ENCODE measurements at places on chromosomes 5 and 9. TPM values are rescaled to one million over a fixed set of nuclear protein-coding genes. Genes with fewer than 3 reads are reported as not detected.
A peak's percentile ranks its signal among the peaks of the same experiment; 100 is the strongest.

DNA sequence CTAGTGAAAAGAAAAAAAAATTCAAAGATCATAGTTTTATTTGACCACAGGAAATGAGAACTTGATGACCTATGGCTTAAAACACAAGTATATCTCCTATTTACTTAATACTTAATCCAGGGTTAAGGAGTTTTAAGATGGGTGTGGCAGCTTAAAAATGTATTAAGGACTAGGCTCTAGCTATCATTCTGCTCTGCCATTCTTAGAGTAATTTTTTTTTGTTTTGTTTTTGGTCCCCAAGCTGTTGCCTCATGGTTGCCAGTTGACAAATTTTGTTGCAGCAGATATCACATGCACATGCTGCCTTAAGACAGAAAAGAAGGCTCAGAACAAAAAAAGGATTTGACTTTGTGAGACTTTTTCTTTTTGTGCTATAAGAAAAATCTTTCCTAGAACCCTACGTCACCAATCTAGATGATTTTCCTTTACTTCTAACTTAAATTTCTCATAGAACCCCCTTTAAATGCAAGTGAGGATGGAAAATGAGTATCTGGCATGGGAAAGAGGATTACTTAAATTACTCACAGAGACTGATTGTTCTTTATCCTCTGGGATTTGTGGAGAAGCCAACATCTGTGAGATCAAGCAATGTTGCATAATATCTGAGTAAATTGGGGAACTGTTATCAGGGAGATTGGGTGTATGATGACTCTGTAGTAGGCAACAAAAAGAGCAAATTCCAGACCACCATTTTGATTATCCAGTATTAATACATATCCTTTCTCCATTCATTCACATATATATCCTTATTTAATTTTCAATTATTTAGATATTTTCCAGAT lies 364.7 kb upstream of the CD180 start:
- no peak for DNase-seq

GRCh38 chr9:124696101-124696500 lies 75.0 kb downstream of the NR6A1 start:
- DNase-seq, result peak; percentile 44

DNA sequence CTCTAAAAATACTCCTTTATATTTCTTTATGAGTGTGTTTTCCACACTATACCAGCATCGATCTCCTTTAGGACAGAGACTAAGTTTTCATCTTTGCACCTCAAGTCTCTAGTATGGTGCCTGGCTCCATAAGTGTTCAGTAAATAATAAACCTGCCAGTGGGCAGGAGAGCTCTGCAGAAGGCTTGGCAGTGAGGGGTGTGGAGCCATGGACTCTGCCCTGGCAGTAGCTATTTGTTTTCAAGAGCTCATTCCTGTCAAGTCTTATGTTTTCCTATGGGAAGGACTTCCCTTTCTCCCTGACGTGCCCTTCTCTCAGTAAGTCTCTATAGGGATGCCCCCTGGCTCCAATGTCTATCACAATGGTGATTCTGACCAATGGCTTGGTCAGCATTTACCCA lies 252.2 kb downstream of the PIK3R1 start:
- no peak for DNase-seq

- peak; percentile 67 for DNase-seq
Measured at GRCh38 chr9:87327575-87328125, 170.0 kb upstream of the DAPK1 start.

- peak; percentile 66 for DNase-seq
Measured at GRCh38 chr9:99340281-99340680, 118.2 kb downstream of the SEC61B start.

DNA sequence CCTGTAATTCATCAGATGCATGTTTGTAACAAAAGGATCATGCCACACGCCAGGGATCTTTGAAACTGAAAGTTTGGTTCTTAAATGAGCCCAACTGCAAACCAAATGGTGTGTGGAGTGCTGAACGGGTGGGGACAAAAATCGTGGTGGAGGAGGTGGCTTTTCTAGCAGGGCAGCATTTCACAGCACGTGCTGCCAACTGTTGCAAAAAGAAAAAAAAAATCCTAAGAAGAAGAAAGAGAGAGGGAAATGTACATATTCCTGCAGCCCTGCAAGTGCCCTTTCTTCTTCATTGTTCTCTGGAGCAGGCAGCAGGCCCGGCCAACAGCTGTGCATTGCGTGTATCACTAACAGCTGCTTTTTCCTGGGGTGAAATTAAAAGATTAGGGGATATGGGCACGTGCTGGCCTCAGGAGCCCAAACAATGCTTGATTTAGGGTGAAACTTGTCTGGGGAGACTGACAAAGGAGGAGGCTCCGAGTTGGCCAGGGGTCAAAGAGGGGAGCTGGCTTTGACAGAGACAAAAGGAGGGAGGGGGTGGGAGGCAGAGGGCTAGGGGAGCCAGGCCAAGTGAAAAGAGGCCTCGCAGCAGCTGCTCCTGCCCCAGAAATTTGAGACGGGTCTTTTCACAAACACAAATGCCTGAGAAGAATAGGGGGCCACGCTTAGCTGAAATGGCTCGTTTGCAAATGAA lies 73.0 kb downstream of the GADD45G start:
- DNase-seq, result no peak

DNA sequence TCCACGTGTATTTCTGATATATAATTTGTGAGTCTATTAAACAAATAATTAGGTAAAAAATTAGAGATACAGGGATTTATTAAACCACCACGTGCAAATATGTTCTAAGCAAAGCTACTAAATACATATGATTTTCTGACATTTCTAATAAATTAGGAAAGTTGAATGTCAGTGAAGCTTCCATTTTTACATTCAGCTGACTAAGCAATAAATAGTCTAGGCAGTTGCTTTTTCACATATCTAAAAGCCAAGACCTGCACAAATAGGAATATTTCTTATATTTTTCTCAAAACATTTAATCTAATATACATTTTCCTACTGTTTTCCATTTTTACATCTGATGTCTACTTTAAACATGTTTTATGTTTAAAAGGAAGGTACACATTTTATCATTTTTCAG lies 322.6 kb upstream of the EFNA5 start:
- DNase-seq, result no peak

DNA sequence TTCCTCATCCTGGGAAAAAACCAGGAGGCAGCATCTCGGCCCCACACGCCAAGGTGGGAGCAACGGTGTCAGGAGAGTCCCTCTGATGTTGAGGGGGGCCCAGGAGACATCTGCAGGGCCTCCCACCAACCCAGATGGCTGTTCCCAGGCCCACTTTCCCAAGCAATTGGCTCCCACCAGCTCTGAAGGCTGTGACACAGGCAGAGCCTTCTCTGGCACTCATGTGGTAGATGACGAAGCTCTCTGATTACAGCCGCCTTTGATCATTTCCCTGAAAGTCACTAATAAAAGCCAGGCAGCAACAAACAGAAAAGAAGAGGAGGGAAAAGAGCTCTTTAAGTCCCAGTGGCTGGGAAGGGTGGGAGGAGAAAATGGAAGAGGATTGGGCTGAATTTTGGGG lies 226.5 kb downstream of the CDK5RAP2 start:
- DNase-seq, result peak; percentile 67

- peak; percentile 42 for DNase-seq
Measured at GRCh38 chr9:4334410-4334813, 34.5 kb upstream of the GLIS3 start.

- no peak for DNase-seq
Measured at GRCh38 chr5:23026252-23027170, 173.4 kb upstream of the CDH12 start.

DNA sequence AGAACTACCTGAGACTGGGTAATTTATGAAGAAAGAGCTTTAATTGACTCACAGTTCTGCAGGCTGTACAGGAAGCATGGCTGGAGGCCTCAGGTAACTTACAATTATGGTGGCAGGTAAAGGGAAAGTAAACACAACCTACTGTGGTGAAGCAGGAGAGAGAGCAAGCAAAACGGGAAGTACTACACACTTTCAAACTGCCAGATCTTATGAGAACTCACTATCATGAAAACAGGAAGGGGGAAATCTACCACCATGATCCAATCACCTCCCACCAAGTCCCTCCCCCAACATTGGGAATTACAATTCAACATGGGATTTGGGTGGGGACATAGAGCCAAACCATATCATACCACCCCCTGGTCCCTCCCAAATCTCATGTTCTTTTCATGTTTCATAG lies 58.7 kb upstream of the GPR151 start:
- DNase-seq, result no peak

DNA sequence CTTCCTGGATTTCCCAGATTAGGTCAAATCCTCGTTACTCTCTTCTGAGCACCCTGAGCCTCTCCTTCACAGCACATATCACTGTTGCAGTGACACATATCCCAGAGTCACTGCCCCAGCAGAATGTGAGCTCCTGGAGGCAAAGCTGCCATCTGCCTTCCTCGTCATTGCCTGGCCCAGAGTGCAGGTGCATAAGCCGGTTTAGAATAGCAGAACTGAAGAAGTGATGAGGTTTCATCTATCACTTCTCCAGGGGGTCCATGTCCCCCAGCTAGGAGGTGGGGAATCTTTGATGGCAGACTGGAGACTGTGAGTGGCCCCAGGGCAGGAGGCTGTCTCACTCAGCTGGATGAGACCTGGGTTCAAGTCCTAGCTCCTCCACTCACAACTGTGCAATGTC lies 25.8 kb downstream of the NIPAL4 start:
- no peak for DNase-seq

DNA sequence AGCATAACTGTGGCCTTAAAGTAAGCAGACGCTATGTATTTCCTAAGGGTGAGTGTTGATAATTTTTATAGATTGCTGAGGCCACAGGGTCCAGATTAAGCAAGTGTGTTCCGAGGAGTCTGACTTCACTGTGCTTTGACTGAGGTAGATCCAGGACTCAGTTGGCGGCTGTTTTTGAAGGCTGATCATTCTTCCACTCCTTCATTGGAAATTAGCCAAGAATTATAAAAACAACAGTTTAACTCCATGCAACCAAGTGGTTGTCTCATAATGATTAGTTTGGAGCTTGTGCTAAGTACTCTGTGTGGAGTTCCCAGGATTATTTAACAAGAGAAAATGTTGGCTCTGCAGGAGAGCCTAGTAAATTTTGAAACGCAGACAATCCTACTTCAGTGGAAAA lies 19.1 kb downstream of the IQGAP2 start:
- DNase-seq, result no peak

- peak; percentile 72 for DNase-seq
Measured at GRCh38 chr5:73591102-73591695, 25.7 kb downstream of the UTP15 start.

GRCh38 chr5:98905857-98906688 lies 22.7 kb downstream of the CHD1 start:
- DNase-seq, result peak; percentile 7

- DNase-seq, result no peak
Measured at GRCh38 chr5:6861667-6862066, 148.4 kb downstream of the TENT4A start.

DNA sequence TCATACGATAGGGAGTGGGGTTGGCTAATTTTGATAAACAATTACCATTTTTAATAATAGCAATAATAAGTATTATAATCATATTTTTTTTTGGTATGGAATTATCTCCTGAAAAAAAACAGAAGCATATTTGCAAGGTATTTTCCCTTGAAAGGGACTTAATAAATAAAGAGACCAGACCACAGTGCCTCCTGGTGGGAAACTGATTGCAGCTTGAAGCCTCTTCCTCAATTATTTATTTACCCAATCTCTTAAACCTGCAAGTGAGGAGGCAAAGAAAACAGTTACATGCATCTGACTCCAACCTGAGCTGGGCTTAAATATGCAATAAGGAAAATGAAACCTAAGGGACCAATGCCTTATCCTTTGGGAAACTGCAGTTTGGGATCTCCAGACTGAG lies 388.1 kb upstream of the ACO1 start:
- no peak for DNase-seq

DNA sequence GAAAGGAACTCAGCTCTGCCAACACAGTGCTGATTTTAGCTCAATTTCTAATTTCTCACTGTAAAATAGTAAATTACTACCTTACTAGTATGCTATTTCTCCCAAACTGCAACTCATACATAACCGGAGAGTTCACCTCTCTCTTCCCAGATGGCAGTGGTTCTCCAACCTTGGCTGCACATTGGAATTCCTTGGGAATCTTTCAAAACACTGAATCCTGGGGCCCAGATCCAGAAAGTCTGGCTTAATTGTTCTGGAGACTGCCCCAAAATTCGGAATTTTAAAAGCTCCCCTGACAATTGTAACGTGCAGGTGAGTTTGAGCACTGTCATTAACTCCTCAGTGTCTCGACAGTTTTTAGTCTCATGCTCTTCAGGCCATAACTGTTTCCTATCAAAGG lies 100.3 kb downstream of the SLC1A3 start:
- DNase-seq, result no peak

The PCDHA10 gene
- 0.68 TPM for total RNA-seq

The NR4A3 gene
- 0.17 TPM for total RNA-seq

The VCP gene
- 580 TPM for total RNA-seq

The CDK5RAP2 gene
- 34.0 TPM for total RNA-seq
